ENCODE measurements at places on chromosomes 2 and 18.
A peak's percentile ranks its signal among the peaks of the same experiment; 100 is the strongest.

GRCh38 chr18:67199993-67200617 is 316.4 kb downstream of the DSEL start:
- DNase-seq = peak; percentile 6

GRCh38 chr2:40126006-40126405 is 325.9 kb downstream of the SLC8A1 start:
- no peak for DNase-seq

DNA sequence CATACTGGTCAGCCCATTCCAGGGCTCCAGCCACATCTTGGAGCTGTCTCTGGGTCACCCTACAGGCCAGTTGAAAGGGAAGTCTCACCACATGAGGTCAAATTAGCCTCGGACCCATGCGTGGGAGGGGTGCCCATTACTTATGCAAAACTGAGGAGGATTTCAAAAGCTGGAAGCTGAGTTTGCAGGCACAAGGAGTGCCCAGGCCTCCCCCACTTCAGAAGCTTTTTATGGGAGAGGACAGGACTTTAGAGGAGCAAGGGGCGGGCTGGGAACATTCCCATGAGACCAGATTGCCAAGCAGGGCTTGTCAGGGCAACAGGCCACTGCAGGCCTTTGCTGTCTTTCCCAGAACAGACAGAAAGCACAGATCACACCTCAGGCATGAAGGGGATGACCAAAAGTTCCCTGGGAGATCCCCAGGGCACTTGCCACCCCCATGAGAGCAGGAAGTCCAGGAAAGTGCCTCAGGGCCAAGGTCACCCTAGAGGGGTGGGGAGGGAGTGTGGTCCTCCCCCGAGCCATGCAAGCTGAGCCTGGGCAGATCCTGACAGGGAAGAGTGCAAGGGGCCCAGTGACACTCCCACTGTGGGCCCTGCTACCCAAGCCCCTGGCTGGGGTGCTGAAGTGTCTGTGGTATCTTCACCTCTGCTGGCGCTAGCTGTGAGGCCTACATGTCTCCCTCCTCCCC is 267.7 kb downstream of the BCL11A start:
- DNase-seq = no peak

- no peak for DNase-seq
Measured at GRCh38 chr2:179560257-179560735, 295.7 kb upstream of the SESTD1 start.

DNA sequence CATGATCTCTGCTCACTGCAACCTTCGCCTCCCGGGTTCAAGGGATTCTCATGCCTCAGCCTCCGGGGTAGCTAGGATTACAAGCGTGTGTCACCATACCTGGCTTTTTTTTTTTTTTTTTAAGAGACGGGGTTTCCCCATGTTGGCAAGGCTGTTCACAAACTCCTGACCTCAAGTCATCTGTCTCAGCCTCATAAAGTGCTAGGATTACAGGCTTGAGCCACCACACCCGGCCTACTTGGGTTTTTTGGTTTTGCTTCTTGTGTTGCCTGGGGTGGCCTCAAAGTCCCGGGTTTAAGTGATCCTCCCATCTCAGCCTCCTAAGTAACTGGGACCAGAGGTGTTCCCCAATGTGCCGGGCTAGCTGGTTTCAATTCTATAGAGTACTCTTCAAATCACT is 64.6 kb downstream of the NAPG start:
- no peak for DNase-seq

DNA sequence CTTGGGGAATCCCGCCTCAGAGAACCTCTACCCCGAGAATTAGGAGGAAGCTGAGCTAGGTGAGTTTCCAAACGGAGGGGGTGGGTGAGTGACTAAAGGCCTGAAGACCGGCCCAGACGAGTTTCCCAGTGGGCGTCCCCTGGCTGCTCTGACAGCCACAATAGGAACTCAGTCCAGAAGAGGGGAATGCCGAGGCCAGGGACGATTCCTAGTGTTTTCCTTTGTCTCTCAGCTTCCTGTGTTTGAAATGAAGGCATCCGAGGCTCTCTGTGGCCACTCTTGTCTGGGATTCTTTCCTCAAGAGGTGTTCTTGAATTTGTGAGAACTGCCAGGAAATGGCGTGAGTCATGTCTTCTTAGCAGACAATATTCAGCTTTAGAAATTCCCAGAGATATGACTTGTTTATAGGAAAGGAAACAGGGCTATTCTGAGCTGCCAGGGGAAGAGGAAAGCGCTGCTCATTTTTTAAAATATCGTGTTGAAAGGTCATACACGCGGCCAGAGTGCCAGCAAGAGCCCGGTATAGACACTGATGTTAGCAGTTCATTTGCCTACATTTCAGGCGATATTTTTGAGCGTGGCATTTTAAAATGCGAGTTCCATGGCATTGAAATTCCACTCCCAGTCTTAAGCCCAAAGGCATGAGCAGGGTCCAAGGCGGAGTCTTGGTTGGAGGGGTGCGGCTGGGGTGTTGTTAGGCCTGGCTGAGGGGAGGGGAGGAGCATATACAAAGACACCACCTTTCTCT is 169.1 kb upstream of the KLF7 start:
- DNase-seq = no peak

GRCh38 chr2:1964659-1965058 is 220.3 kb upstream of the PXDN start:
- no peak for DNase-seq

DNA sequence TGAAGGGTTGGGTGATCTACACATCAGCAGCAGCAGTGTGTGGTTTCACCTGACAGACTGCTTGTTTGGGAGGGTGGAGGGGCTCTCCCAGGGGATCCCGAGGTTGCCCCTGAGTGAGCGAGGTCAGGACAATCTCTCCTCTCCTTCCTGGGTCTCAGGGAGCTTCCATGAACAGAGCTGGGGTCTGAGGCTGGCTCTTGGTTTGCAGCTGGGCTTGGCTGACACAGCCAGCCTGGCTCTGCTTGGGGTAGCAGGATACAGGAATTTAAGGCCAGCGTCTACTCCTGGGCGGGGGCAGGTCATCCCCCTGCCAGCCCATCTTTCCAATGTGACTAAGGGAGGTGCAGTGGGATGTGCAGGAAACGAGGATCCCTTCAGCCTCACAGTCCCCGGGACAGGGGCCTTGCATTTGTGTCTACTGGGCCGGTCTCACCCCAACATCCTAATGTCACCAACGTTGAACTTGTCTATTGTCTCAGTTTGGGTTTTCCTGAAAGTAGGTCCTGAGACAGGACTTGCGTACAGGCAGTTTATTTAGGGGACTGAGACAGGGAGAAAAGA is 262.6 kb upstream of the HDAC4 start:
- DNase-seq = no peak

DNA sequence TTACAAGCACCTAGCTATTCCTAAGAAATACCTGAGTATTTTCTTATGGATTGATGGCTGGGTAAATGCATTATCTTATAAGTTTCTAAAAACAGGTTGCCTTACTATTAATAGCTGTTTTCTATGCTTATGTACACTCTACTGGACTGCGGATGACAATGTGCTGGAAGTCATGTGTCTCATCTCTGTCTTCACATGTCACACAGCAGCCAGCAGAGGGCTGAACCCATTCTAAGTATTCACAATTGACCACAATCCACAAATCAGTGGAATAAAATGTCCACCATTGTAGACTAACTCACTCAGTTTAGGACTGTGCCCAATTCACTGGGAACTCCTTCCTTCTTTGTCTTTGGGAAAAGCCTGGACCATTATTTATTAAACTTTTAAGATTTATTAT is 371.2 kb downstream of the INSIG2 start:
- DNase-seq = no peak

GRCh38 chr18:27605107-27605834 is 420.2 kb upstream of the CHST9 start:
- DNase-seq = peak; percentile 73

All from HEK293T (cell line).